Subcutaneous preadipocyte (primary cell): ENCODE measurements at places on chromosomes 12 and 14. TPM values are rescaled to one million over a fixed set of nuclear protein-coding genes. Genes with fewer than 3 reads are reported as not detected.

Gene LTB4R
- total RNA-seq: 1.4 and 2.2 TPM in 2 replicates

Gene MYO1A
- 0.73 TPM in 1 of 2 replicates, not detected in the other for total RNA-seq

Gene LRRC43
- under 0.01 and 0.59 TPM in 2 replicates for total RNA-seq

Gene ISM2
- total RNA-seq: not detected in 2 replicates

Gene MIP
- total RNA-seq: not detected in 2 replicates

Gene LUM
- 56.2 and 67.2 TPM in 2 replicates for total RNA-seq

Gene OVCH1
- 0.37 and 0.98 TPM in 2 replicates for total RNA-seq

Gene ARG2
- 1.8 and 2.2 TPM in 2 replicates for total RNA-seq

Gene OR6C2
- total RNA-seq: not detected in 2 replicates
